ENCODE measurements at places on chromosomes 3 and 15. TPM values are rescaled to one million over a fixed set of nuclear protein-coding genes. Genes with fewer than 3 reads are reported as not detected.

MGLL gene
- total RNA-seq: 60.1 TPM

SYNPR gene
- not detected for total RNA-seq

MTHFS gene
- 73.1 TPM for total RNA-seq

GPR176 gene
- total RNA-seq: 7.7 TPM

MESP1 gene
- 1.7 TPM for total RNA-seq

CPN2 gene
- total RNA-seq: not detected

CKMT1B gene
- total RNA-seq: 4.3 TPM

GAP43 gene
- total RNA-seq: 0.09 TPM

STAC gene
- total RNA-seq: 2.1 TPM

RRP9 gene
- total RNA-seq: 34.5 TPM

PRR20G gene
- total RNA-seq: 2.4 TPM

GRIP2 gene
- total RNA-seq: 1.5 TPM

ITPKA gene
- 13.2 TPM for total RNA-seq

IVD gene
- 12.2 TPM for total RNA-seq

PTX3 gene
- 0.99 TPM for total RNA-seq
